HFFc6 (cell line): ENCODE measurements at places on chromosomes 13 and 19. TPM values are rescaled to one million over a fixed set of nuclear protein-coding genes. Genes with fewer than 3 reads are reported as not detected.

ZNF547 gene
- 1.5 to 3.3 TPM (median 2.0 TPM) in 3 replicates for total RNA-seq

LILRA6 gene
- total RNA-seq = not detected in 3 replicates

PCCA gene
- total RNA-seq = 13.1 to 16.9 TPM (median 16.9 TPM) in 3 replicates

PABPC3 gene
- total RNA-seq = 0.31 to 0.35 TPM (median 0.33 TPM) in 3 replicates

KLHL1 gene
- not detected in 3 replicates for total RNA-seq

DNA sequence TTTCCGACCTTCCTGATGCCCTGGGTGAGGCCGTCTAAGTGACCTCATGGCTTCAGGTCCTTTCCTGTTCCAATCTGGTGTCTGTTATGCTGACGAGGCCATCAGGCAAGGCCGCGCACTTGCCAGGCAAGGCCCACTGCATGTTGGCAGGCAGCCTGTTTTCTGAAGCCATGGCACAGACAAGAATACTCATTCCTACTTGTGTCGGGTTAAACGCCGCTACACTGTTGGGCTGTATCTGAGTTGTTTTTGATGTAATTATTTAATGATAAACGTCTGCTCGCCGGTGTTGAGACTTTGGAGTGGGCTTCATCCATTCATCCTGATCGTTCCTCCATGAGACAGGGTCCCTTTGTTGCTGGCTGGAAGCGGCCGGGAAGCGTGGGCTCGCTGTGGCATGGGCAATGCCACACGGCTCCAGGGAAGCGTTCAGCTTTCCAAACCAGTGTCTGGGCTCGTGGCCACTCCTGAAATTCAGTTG is 92.1 kb downstream of the ATP11A start:
- peaks cover 5% of the 10 kb centered on the region for H3K36me3 ChIP-seq
- H3K27ac ChIP-seq = no peak overlapping the region
- H3K4me3 ChIP-seq = no peak overlapping the region
- no peak for DNase-seq

- peak overlapping the region; percentile 95 for H3K4me3 ChIP-seq
- H3K27ac ChIP-seq = peak overlapping the region; percentile 84
- peaks cover 22% of the 10 kb centered on the region for H3K4me1 ChIP-seq
Observed at GRCh38 chr19:35718345-35719041, 690 bp downstream of the KMT2B start.

DNA sequence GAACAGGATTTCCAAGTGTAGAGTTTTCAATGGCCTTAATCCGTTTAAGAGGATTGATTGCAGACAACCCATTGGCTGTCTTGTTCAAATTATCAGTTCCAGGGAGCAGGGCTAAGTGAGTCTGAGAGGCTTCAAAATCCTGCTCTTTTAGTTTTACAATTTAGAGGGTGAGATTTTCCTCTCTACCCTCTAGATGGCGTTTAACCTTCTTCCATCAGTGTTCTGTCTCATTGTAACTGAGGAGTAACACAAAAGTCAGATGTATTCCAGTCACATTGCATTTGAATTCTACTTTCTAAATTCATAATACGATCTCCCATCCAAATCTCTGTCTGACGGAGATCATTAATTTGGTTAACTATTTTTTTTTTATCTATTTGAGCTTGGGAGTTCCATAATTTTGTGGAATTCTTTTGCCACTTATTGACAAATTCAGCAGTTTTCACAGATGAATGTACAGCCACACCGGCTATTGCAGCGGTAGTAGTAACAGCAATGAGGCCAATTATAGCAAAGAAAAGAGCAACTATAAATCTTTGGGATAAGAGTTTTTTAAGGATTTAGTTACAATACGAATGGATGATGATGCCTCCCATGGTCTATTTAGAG is 7.8 kb upstream of the C19orf84 start:
- H3K4me3 ChIP-seq = no peak overlapping the region
- peaks cover 21% of the 10 kb centered on the region for H3K36me3 ChIP-seq
- peaks cover 26% of the 10 kb centered on the region for H3K4me1 ChIP-seq
- H3K27me3 ChIP-seq = no peaks in the 10 kb centered on the region; the same call in none of the 2 replicates
- H3K27ac ChIP-seq = no peak overlapping the region

GRCh38 chr13:87274209-87274819 is 396.9 kb upstream of the SLITRK5 start:
- H3K4me1 ChIP-seq = no peaks in the 10 kb centered on the region
- H3K27me3 ChIP-seq = no peaks in the 10 kb centered on the region

GRCh38 chr13:50401049-50401505 is 385.8 kb downstream of the KCNRG start:
- H3K4me3 ChIP-seq = no peak overlapping the region; the same call in 1 of the 2 replicates
- peak; percentile 49 for DNase-seq
- H3K27me3 ChIP-seq = peaks cover 14% of the 10 kb centered on the region
- no peaks in the 10 kb centered on the region for H3K36me3 ChIP-seq
- no peak overlapping the region for H3K27ac ChIP-seq

GRCh38 chr19:37513397-37513796 is 6.7 kb downstream of the ZNF793 start:
- no peaks in the 10 kb centered on the region for H3K4me1 ChIP-seq
- DNase-seq = no peak
- H3K4me3 ChIP-seq = no peak overlapping the region
- H3K27me3 ChIP-seq = peaks cover 2% of the 10 kb centered on the region; the same call in 1 of the 2 replicates

DNA sequence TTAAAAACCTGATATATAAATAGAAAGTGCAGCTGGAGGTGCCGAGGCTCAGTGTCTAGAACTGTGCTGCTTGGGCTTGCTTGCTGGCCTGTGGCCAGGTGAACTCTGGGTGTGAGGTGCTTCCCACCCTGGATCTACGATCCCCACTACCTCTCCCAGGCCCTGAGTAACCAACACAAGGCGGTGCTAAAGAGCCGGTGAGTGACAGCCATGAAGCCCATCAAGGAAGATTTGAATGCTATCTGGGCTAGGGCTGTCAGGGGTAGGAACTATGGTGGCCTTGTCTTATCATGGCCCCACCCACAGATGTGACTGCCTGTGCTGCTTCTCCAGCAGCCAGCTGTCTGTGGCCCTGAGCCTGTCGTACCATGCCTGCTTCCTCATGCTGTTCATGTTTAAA is 25.6 kb upstream of the ZNF91 start:
- H3K36me3 ChIP-seq = 0 out of 2 replicates have a peak, but pooled peaks cover 6% of the 10 kb centered on the region
- H3K4me3 ChIP-seq = no peak overlapping the region
- peaks cover 1% of the 10 kb centered on the region; the same call in 1 of the 2 replicates for H3K27me3 ChIP-seq
- no peak for DNase-seq
- H3K4me1 ChIP-seq = peaks cover 11% of the 10 kb centered on the region; the same call in 1 of the 2 replicates

DNA sequence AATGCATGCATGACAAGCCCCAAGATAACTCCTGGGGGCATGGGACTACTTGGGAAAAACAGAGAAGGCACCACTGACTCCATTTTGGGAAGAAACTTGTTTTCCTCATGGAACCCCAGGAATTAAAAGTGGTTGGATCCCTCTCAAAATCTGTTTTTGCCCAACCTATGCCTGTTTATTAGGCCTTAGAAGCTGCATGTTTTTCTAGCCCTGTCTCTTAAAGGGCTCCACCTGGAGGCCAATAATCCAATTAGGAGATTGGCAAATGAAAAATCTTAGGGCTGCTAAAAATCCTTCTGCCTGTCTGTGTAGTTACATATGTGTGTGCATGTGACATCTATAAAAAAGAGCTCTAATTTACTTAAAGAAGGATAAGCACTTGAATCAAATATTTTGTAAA is 26.9 kb downstream of the MED4 start:
- peaks cover 8% of the 10 kb centered on the region; the same call in 1 of the 2 replicates for H3K4me1 ChIP-seq
- no peak for DNase-seq
- no peak overlapping the region for H3K27ac ChIP-seq
- H3K4me3 ChIP-seq = no peak overlapping the region
- no peaks in the 10 kb centered on the region for H3K27me3 ChIP-seq

- H3K27ac ChIP-seq = no peak overlapping the region
- H3K4me3 ChIP-seq = no peak overlapping the region
- H3K4me1 ChIP-seq = no peaks in the 10 kb centered on the region
- no peaks in the 10 kb centered on the region for H3K36me3 ChIP-seq
- DNase-seq = no peak
- H3K27me3 ChIP-seq = no peaks in the 10 kb centered on the region; the same call in 1 of the 2 replicates
Observed at GRCh38 chr19:30070968-30071632, 129.1 kb downstream of the URI1 start.

GRCh38 chr13:47413526-47413925 is 516.7 kb upstream of the HTR2A start:
- DNase-seq = no peak
- H3K27ac ChIP-seq = no peak overlapping the region
- no peaks in the 10 kb centered on the region for H3K36me3 ChIP-seq
- peaks cover 2% of the 10 kb centered on the region; the same call in 1 of the 2 replicates for H3K27me3 ChIP-seq
- no peak overlapping the region for H3K4me3 ChIP-seq

- H3K4me1 ChIP-seq = peaks cover 66% of the 10 kb centered on the region
- no peaks in the 10 kb centered on the region for H3K36me3 ChIP-seq
- no peaks in the 10 kb centered on the region; the same call in 1 of the 2 replicates for H3K27me3 ChIP-seq
- peak; percentile 81 for DNase-seq
- peak overlapping the region; percentile 49 for H3K4me3 ChIP-seq
- H3K27ac ChIP-seq = peak overlapping the region; percentile 98
Observed at GRCh38 chr19:18300930-18301717, 19.7 kb upstream of the JUND start.

DNA sequence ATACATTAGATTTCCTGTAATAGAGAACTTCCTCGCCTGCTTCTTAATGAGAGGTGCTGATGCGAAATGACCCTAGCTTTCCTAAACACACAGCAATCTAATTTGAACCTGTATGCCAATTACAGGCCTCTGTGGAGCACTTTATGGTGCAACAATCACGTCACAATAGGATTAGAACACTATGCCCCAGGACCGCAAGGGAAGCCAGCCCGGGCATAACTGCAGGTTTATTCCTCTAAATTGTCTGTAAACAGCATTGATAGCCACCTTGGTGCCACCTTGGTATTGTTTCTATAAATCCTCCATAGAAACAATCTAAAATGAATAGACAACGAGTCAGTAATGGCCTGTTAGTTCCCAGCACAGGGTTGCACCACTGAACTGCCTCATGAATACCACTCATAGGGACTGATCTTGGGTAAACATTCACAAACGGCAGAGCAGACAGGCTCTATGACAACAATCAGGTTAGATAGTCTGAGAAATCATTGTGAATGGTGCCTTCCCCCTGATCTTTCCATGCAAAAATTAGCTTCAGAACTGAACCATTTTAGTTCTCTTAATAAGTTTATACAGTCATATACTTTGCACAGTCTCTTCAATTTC is 182.5 kb upstream of the OBI1 start:
- DNase-seq = no peak
- no peaks in the 10 kb centered on the region for H3K4me1 ChIP-seq
- H3K27me3 ChIP-seq = no peaks in the 10 kb centered on the region
- no peak overlapping the region for H3K27ac ChIP-seq

DNA sequence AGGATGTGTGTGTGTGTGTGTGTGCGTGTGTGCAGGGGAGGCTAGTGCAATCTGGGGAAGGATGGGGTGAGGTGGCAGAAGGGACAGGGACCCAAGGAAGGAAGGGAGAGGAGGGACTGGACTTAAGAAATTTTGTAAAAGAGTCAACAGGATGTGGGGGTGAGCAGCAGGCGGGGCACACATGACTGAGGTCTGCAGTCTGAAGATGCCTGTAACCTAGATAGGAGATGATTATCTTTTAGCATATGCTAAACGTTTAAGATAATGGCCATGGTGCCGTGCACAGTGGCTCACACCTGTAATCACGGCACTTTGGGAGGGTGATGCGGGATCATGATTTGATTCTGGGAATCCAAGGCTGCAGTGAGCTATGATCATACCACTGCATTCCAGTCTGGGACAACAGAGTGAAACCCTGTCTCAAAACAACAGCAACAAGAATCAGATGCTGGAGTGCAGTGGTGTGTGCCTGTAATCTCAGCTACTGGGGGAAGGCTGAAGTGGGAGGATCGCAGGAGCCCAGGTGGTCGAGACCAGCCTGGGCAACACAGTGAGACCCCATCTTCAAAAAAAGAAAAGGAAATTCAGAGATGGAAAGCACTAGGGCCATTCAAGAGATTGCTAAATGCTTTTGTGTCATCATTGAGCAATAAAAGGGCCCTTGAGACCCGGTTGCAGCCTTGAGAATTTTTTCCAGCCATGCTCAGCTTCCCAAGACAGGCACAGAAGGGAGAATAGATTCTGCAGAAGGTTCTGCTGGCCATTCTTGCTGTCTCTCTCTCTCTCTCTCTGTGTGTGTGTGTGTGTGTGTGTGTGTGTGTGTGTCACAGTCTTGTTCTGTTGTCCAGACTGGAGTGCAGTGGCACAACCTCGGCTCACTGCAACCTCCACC is 3.8 kb upstream of the ZNF414 start:
- H3K4me3 ChIP-seq = no peak overlapping the region
- DNase-seq = no peak
- peaks cover 5% of the 10 kb centered on the region for H3K36me3 ChIP-seq
- H3K27me3 ChIP-seq = peaks cover 3% of the 10 kb centered on the region; the same call in 1 of the 2 replicates
- peaks cover 22% of the 10 kb centered on the region for H3K4me1 ChIP-seq

- H3K4me3 ChIP-seq = no peak overlapping the region
- H3K27ac ChIP-seq = no peak overlapping the region
- H3K27me3 ChIP-seq = peaks cover 4% of the 10 kb centered on the region; the same call in 1 of the 2 replicates
- peak; percentile 23 for DNase-seq
- H3K36me3 ChIP-seq = no peaks in the 10 kb centered on the region
- no peaks in the 10 kb centered on the region for H3K4me1 ChIP-seq
Observed at GRCh38 chr19:38769635-38770211, 3.6 kb downstream of the LGALS7 start.

- H3K4me3 ChIP-seq = no peak overlapping the region
- H3K4me1 ChIP-seq = no peaks in the 10 kb centered on the region
- H3K27me3 ChIP-seq = no peaks in the 10 kb centered on the region
- H3K27ac ChIP-seq = no peak overlapping the region
- H3K36me3 ChIP-seq = peaks cover 1% of the 10 kb centered on the region
Observed at GRCh38 chr19:32012206-32012605, 333.2 kb upstream of the ZNF507 start.

DNA sequence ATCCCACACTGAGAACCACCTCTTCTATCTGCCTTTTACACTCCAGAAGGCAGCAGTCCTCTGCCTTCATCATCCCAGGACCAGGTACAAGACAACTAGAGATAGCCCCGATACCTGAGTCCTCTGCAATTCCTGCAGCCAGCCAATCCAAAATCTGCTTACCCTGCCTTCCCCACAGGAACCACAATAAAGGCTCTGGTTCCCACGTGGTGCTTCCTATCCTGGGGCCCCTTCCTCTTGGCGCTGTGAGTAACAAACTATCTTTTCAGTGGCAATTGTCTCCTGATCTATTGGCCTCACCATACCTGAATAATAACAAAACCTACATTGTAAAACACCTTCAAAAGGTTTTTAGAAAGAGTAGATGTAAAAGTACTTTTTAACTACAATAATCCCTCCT is 63.1 kb downstream of the ZDHHC20 start:
- peaks cover 10% of the 10 kb centered on the region; the same call in 1 of the 2 replicates for H3K36me3 ChIP-seq
- no peaks in the 10 kb centered on the region; the same call in 1 of the 2 replicates for H3K27me3 ChIP-seq
- no peak overlapping the region for H3K27ac ChIP-seq

DNA sequence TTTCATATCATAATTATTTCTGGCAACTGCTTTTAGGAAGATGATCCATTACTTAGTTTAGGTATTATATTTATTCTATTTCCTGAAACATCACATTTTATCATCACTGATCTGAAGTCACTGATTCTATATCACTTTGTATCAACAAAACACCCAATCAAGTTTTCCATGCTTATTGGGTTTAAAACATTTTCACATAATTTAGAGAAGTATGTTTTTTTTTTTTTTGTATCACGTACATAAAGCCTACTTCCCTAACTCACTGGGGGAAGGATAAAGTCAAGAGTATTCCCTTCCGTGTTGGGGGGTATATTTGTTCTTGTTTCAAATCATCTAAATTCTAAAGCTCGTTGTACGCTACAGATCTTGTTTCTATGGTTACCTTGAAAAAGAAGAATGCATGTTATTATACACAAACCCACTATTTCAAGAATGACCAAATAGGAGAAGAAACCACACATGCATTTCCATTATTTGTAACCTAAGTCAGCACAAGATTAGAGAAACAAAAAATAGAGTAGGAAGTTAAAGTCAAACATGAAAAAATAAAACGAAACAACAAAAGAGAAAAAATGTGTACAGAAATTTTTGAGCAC is 637.2 kb upstream of the MIR17HG start:
- no peaks in the 10 kb centered on the region; the same call in 1 of the 2 replicates for H3K27me3 ChIP-seq
- peak; percentile 3 for DNase-seq
